ENCODE measurements at places on chromosomes 7 and 10. TPM values are rescaled to one million over a fixed set of nuclear protein-coding genes. Genes with fewer than 3 reads are reported as not detected.

- no peak for DNase-seq
These were observed 83.2 kb downstream of the RBM33 start for GRCh38 chr7:155727616-155728015.

GRCh38 chr7:5667391-5667790, 114.1 kb downstream of the RNF216 start:
- DNase-seq, result no peak

DNA sequence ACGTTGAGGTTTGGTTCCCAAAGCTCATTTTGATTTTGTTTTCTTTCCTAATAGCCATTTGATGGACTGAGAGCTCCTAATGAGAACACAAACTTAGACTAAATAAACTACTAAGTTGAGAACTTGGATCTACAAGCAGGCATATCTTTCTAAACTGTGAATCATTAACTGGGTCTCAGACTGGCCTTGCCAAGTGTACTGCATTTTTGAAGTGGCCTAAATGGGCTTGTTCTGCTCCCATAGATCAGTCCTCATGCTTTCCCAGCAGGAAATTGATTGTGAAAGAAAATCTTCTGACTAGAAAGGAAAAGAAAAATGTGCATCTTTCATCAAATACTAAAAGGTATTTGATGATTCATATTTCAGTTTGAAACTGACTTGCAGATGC, 46.7 kb upstream of the RBM33 start:
- no peak for DNase-seq

DNA sequence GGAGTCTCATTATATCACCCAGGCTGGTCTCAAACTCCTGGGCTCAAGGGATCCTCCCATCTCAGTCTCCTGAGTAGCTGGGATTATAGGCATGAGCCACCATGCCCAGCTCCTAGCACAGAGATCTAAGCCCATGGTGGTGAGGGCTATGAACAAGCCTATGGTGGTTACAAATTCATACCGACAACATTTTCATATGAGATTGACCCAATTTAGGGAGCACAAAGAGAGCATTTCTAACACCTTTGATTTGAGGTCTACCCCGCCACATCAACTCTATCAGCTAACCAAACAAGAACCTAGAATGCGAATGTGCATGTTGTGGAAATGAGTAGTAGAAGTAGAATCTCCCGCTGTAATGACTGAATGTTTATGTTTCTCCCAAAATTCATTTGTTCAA, 14.2 kb upstream of the PRF1 start:
- no peak for DNase-seq

- DNase-seq, result no peak
These were observed 122.6 kb downstream of the INHBA start for GRCh38 chr7:41579961-41580935.

DNA sequence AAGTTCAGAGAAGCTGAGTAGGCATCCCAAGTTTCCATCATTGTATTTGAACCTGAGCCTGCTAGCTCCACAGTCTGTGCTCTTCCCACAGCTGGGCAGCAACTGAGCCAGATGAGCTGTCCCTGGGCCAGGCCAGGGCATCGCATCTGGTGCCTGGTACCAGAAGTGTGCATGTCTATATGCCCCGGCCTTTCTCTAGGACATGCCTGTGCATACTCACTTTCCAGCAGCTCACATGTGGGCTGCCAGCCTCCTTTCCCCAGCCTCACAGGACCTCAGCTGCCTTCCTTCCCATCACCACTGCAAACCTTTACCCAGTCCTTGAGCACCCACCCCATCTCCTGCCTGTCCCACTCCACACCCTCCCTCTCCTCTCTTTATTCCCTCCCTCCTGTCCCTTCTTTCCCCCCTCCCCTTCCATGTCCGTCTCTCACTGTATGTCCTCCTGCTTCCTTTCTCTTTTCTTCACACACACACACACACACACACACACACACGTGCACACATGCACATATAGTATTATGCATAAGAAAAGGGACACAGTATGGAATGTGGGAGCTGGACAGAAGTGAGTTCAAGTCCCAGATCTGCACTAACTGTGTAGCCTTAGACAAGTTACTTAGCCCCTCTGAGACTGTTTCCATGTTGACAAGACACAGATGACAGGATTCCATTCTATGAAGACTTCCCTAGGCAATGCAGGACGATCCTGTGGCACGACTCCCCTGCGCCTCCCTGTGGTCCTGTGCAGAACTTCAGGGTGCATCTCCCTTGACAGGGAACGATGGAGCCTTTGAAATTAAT, 10.9 kb downstream of the CDHR1 start:
- DNase-seq, result peak; percentile 72

DNA sequence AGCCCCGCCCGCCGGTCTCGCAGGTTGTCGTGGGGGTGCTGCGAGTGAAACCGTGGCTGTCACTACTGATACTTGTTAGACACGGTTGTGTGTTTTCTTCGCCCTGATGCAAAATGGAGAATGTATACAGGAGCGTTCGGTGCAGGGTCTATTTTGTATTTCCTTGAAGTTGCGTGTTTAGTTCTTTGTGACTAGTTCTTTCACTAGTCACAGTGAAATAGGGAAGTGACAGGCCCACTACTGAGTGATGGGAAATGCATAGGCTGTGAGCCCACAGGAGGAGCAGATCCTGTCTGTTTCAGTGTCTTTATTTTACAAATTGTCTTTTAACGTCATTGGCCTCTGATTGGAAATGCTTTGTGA, 675 bp downstream of the ABRAXAS2 start:
- no peak for DNase-seq

- no peak for DNase-seq
These were observed 469.5 kb upstream of the VSTM2A start for GRCh38 chr7:54072710-54073109.

- DNase-seq, result peak; percentile 15
These were observed 136.0 kb upstream of the FAM20C start for GRCh38 chr7:56291-56913.

Gene DLX6
- total RNA-seq, result not detected

Gene SPRN
- not detected for total RNA-seq

Gene C10orf95
- total RNA-seq, result 1.5 TPM

Gene ITPRID1
- total RNA-seq, result not detected

Gene STAG3
- 1.9 TPM for total RNA-seq

Gene TUBB8
- 0.78 TPM for total RNA-seq
